ENCODE measurements at places on chromosomes 4 and X.

DNA sequence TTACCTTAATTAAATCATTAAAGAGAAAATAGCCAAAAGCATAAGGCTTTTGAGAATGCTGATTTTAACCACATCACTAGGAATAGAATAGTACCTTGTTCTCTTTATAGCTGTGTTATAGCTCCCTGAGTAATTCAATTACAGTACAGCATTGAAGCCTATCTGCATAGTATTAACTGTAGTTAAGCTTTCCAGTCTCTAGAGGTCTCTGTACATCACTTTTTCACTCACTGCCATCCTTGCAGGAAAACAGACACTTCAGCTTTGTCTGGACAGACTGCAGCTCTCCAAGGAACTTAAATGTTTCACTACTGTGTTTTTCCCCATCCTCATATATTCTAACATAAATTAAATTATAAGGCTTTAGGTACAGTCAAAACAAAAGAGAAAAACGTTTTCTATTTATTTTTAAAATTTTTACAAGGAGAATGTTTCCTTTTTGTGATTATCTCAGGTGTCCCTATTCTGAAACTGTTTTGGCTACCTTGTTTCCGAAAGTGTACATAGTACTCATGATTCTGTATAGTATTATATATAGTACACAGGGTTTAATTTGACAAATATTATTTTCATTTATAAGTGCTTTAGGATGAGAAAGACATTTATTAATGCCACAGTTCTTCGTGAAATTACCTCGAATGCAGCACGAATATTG is 407.9 kb downstream of the PCDH18 start:
- DNase-seq: peak; percentile 80

- DNase-seq: peak; percentile 26
Measured at GRCh38 chr4:122963216-122963615, 40.8 kb upstream of the NUDT6 start.

- no peak for DNase-seq
Measured at GRCh38 chr4:150001815-150002214, 76.4 kb upstream of the DCLK2 start.

DNA sequence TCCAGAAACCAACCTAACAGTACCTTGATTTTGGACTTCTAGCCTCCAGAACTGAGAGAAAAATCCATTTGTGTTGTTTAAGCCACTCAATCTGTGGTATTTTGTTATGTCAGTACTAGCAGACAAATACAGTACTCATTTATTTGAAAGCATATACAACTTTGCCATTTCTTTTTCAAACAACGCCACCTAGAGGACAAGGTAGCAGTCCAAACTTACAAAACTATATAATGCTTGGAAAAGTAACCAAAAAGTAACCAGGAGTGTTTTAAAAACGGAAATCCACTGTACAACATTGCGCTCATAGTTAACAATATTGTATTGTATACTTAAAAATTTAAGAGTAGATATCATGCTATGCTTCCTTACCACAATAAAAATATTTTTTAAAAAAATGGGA is 37.0 kb upstream of the FGF13 start:
- DNase-seq: peak; percentile 59

- DNase-seq: peak; percentile 78
Measured at GRCh38 chr4:85084371-85085094, 118.0 kb upstream of the WDFY3 start.

DNA sequence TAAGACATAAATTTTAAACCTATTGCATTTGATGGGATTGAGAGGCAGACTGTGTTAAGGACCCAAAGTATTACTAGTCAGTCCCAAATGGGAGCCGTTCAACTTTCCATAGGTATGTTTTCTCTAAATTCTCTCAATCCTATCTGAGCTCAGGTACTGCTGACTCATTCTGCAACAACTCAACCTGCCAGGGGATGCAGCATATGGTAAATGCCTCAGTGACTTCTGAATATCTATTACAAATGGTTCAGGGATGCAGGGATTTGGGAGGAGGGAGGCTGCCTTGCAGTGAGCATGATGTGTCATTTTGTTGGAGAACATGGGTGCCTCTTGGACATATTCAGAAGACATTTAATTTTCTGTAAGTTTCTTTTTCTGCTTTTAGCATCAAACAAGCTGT is 97.3 kb downstream of the HDAC8 start:
- DNase-seq: no peak

DNA sequence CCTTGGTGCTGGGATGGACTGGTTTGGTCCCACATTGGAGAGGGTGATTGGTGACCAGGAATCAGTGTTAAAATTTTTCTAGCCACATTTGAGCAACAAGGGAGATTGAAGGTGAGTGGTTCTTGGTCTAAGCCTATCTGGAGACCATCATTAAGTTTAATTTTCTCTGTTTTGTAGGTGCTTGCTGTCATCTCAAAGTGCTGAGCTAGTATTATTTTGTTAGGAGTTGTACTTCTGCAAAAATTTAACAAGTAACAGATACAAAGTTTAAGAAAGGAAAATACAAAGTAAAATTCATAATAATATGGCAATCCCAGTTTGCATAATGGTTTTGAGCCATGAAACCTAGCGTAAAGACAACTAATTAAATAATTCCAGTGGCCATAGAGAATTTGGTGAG is 66.5 kb downstream of the RAP1GDS1 start:
- DNase-seq: no peak

DNA sequence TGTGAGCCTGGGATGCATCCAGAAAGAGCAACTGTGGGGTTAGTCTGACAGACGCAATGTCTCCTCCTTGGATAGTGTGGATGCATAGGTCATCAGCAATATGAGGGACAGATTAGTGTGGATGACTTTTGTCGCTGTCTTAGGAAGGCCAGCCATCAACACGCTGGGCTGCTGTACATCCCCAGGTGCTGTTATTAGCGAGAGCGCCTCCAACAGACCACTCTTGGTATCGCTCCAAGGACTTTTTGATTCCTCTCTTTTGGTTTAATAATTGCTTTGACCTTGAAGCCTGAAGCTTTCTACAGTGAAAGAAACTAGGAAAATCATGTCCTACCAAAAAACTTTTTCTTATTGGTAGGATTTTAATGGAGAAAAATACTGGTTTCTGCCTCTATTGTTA is 76.7 kb downstream of the TMEM131L start:
- DNase-seq: no peak

DNA sequence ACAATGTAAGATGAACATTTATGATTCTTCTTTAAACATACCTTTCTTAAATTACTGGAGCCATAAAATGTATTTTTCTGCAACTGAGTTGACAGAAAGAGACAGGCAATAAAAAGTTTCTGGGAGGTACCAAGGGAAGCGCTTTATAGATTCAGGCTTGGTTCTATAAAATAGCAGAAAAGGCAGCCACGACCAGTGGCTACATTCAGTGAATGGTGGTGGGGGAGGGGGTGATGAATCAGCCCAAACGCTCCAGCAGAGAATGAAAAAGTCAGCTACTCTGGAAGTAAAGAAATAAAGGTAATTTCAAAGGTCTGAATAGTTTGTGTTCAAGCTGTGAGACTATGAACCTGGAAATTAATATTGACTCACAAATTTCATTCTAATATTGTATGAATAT is 456.1 kb downstream of the KCTD8 start:
- no peak for DNase-seq

DNA sequence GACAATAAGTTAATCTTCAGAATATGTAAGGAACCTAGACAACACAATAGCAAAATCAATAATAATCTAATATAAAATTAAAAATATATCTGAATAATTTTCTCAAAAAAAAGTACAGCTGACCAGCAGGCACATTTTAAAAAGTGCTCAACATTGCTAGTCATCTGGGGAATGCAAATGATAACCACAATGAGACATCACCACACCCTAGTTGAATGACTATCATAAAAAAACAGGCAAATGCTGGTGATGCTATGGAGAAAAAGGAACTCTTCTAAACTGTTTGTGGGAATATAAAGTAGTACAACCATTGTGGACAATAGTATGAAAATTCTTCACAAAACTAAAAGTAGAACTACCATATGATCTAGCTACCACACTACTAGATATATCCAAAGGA is 956.9 kb upstream of the NDST4 start:
- DNase-seq: no peak

GRCh38 chrX:128020701-128021100 is 31.5 kb downstream of the ACTRT1 start:
- peak; percentile 75 for DNase-seq

GRCh38 chr4:86243750-86244149 is 116.1 kb downstream of the MAPK10 start:
- DNase-seq: no peak

GRCh38 chrX:68114573-68115129 is 318.6 kb downstream of the OPHN1 start:
- peak; percentile 37 for DNase-seq

DNA sequence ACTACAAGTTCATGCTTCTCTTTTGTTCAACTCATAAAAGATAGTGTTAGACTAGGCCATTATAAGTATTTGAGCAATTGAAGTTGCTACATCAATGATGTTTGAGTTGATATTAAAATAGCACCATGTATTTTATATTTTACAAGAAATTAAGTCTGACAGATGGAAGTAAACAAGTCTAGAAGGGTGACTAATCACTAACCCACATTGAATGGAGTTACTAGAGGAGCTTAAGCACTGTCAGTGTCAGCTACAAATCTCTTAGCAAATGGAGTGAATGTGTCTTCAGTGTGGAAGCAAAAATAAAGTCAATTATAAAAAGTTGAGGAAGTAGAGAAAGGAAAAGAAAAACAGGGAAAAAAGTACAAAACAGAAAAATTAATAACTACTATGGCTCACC is 592.5 kb downstream of the PCDH18 start:
- peak; percentile 6 for DNase-seq

- DNase-seq: peak; percentile 86
Measured at GRCh38 chr4:7041801-7042502, 1.2 kb upstream of the TADA2B start.

DNA sequence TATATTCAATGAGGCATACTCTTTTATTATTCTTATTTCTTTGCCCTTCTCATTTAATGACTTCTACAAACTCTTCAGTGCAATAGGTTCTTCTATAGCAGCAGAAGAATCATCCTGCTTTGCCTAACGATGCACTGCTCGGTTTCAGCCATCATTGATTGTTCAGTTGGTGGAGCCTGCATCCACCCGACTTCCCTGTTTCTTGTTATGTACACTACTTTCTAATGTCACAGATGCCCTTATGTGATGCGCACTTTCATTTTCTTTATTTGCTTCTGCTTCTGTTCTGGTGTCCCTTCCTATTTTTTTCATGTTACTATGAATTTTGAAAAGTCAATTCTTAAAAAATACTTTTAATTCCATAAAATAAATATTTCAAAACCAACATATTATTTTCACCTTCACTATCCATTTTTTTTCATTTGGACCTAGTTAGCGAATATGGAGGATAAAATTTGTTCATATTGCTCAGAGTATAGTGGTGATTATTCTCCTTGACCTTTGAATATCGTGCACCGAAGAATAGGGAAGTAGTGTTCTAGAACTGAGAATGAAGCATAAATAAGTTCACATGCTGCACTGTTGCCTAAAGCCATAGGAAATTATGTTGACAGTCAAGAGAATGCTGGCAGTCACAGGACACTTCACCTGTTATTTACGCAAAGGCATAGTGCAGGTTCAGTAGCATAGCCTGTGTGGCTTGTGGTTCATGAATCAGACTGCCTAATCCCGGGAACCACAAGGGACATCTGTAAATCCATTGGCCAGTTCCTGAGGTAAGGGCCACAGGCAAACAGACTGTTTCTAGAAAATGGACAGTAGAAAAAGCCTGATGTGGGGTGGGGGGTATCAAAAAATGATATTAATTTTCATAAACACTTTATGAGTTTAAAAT is 21.3 kb upstream of the SFRP2 start:
- DNase-seq: peak; percentile 63

- DNase-seq: no peak
Measured at GRCh38 chr4:142378179-142378578, 467.9 kb downstream of the INPP4B start.

- peak; percentile 11 for DNase-seq
Measured at GRCh38 chrX:413322-414201, 26.9 kb upstream of the PPP2R3B start.

GRCh38 chr4:134278675-134279074 is 77.1 kb upstream of the PABPC4L start:
- DNase-seq: no peak

- DNase-seq: no peak
Measured at GRCh38 chr4:30790998-30791397, 70.8 kb downstream of the PCDH7 start.

- no peak for DNase-seq
Measured at GRCh38 chr4:16770710-16771285, 127.6 kb downstream of the LDB2 start.

- no peak for DNase-seq
Measured at GRCh38 chr4:115219862-115220261, 106.4 kb upstream of the NDST4 start.

DNA sequence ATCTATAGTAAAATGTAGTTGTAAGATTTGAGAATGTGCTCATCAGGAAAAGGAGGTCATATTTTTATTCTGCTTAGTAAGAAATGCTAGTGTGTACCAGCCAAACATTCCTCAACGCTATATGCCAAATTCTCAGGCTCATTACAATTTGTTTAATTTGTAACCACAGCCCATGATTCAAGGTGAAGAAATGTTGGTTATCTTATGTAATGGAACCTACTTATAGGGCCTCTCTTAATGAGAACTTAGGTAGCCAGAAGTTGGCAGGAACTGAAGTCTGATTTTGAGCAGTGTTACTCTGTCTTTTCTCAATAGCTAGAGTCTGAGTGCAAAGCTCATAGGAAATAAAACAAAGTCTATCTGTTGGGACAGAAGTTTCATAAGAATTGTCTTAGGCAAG is 595.0 kb downstream of the GLUD2 start:
- peak; percentile 17 for DNase-seq

DNA sequence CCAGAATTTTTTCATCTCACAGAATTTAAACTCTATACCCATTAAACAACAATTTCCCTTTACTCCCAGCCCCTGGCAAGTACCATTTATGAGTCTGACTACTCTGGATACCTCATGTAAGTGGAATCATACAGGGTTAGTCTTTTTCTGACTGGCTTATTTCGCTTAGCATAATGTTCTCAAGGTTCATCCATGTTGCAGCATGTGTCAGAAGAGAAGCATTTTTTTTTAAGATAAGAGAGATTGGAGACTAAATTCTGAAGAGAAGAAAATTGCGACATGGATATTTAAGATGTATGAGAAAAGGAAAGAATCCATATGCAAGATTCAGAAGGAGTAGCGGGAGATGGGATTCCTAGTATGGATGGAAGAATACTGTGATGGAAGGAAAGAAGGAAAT is 11.3 kb upstream of the SLC9B1 start:
- DNase-seq: no peak

DNA sequence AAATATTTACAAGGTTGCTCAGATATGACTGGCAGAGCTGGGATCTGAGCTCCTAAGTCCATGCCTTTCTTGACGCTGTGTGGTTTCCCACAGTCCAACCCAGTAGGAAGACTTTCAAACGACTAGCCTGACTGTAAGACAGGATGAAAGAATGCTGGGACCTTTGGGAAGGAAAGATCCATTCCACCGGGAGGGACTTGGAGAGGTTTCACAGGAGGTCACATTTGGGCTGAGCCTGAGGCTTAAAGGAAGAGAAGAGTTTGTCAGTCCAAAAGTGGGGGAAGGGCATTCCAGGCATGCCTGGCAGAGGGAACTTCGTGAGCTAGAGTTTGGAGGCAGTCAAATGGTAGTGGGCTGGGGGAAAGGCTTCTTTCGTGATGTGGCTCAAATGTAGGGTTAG is 1.5 kb downstream of the STARD8 start:
- no peak for DNase-seq
